Posterior cingulate gyrus (tissue), 11 donors: ENCODE measurements at places on chromosomes 11 and 22.

- no peak for DNase-seq
These were observed 38.4 kb upstream of the A4GALT start for GRCh38 chr22:42758931-42759629.

DNA sequence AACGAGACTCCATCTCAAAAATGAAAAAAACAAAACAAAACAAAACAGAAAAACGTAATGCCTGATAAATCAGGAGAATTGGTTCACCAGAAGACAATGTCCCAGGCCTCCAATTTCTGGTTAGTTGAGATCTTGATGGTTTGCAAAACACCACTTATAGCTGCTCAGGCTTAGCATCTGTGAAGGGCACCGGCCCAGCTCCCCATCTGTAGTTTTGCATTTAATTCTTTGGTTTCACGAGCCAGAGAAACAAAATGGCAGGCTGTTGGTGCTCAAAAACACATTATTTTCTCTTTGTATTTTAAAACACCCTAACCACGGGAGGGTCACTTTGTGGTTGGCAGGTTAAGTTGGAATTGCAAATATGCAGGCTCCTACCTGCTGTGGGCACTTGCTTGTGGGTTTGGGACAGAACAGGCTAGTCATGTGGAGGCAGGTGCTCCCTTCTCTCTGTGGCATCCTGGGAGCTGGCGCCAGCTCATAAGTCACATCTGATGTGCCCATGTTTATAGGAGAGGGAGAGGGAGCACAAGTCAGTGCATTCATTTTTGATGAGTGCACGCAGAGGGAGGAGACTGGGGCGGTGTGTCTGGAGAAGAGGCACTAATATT, 145.9 kb downstream of the CEP164 start:
- DNase-seq: no peak

DNA sequence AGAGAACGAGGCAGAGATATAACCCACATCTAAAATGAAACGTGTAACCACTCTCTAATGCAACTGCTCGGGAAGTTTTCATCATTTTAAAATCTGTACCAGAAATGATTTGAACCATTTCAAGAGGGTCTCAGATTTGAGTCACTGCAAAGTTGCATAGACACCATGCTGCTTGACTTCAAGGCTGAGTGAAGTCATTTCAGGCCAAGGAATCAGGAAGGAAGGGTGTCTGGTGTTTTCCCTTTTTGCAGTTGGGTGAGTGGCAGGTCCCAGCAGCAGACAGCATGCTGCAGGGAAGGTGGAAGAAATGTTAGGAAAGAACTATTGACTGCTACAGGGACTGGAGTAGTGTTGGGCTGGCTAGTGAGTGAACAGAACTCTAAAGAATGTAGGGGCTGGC, 16.5 kb downstream of the TANGO2 start:
- no peak for DNase-seq

GRCh38 chr22:47888817-47889216, 1126.4 kb downstream of the TBC1D22A start:
- DNase-seq: no peak

- DNase-seq: no peak
These were observed 18.5 kb downstream of the SLC35F2 start for GRCh38 chr11:107840129-107840484.
